ENCODE measurements at places on chromosomes 11 and 22.

DNA sequence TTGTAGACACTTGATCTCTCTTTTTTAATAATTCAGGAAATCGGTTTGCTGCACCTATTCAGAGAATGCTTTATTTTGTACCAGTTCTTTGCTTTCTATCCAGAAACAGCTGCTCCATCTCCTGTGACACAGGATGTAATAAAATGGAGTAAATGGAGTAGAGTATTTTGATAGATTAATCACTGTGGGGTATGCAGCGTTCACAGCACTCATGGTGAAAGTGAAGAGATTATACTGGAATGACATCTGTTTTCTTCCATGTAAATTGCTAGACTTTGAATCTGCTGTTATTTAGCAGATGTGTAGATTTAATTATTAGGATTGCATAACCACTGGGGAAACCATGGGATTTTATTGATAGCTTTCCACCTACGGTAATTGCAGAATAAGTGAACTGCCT lies 227.3 kb upstream of the ARHGAP42 start:
- no peak for DNase-seq

DNA sequence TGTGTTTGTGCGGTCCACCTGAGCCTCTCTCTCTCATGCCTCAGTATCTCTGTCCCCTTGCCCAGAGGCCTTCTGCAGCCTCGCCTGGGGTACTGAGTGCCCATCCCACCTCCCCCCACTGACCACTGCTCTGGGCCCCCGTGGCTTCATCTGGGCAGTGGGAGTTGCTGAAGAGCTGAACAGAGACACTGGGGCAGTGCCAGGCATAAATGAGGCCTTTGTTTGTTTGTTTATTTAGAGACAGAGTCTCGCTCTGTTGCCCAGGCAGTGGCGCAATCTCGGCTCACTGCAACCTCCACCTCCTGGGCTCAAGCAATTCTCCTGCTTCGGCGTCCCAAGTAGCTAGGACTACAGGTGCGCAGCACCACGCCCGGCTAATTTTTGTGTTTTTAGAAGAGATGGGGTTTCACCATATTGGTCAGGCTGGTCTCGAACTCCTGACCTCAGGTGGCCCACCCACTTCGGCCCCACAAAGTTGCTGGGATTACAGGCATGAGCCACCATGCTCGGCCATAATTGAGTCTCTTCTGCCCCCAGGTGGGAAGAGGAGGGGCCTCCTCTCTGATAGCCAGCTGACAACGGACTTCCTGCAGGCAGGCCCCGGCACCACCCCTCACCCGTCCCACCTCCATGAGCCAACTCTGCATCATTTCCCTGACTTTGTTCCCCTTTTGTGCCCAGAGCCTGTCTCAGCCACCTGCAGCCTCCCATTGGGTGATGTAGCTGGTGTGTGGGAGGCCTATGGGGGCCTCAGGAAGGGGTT lies 9.3 kb downstream of the CRYBB3 start:
- DNase-seq = no peak

DNA sequence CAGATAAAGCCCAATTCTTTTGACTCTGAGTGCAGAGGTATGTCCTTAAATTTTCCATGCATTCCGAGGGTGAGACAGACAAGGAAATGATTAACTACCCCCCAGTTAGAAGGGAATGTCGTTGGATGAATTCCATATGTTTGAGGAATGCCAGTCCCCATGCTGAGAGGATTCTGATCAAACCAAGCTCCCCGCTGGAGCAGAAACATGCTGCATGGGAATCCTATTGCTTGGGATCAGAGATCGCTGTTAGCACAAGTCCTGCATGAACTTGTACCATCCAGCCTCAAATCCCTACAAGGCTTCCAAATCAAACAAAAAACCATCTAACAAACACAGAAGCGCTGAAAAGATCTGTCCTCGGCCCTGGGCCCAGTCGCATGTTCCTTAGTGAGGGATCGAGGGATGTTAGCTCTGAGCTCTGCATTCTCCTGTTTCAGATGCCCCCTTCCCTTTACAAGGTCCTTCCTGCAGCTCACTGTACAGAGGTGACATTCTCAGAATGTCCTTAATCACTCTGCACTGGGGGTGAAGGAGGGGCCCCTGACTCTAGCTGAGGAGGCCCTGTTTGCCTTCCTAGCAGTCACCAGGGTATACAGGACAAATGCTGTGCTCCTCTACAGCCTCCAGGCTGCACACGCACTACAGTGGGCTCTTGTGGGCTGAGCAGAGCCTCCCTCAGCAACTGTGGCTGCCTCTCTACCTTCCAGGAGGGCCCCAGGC lies 353.4 kb downstream of the TENM4 start:
- DNase-seq = no peak

- DNase-seq = no peak
Measured at GRCh38 chr11:20038412-20038811, 121.9 kb downstream of the DBX1 start.

- no peak for DNase-seq
Measured at GRCh38 chr11:16382638-16383380, 26.5 kb upstream of the SOX6 start.

DNA sequence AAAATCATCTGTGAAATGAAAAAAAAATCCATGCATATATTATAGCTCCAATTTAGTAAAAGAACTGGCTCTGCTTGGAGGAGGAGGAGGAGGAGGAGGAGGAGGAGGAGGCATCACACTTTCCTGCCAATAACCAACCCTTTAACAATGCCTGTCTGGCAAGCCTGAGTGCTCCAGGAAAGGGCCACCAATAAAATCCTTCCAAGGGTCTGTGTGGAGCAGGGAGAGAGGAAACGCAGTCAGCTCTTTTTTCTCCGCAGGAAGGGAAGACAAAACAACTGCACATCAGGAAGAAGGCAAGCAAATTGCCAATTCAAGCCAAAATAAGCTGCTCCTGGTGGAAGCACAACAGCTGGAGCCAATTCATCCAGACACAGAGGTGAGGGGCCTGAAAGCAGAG lies 139.0 kb downstream of the KCNC1 start:
- DNase-seq = no peak

DNA sequence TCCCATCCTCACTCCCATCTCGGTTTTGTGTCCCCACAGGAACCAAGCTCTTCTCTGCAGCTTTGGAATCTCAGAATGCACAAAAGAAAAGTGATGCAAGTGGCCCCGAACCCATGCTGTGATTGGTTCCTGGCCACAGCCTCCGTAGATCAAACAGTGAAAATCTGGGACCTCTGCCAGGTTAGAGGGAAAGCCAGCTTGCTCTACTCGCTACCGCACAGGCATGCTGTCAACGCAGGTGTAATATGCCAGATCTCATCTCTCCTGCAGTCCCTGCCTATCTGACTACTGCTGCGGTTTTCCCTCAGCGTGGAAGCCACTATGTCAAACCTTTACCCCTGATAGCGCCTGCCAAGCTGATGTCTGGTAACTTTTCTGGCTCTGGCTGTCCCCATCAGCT lies 200.5 kb upstream of the LRRC4C start:
- DNase-seq = no peak

- no peak for DNase-seq
Measured at GRCh38 chr11:104934594-104934993, 33.8 kb downstream of the CASP4 start.

DNA sequence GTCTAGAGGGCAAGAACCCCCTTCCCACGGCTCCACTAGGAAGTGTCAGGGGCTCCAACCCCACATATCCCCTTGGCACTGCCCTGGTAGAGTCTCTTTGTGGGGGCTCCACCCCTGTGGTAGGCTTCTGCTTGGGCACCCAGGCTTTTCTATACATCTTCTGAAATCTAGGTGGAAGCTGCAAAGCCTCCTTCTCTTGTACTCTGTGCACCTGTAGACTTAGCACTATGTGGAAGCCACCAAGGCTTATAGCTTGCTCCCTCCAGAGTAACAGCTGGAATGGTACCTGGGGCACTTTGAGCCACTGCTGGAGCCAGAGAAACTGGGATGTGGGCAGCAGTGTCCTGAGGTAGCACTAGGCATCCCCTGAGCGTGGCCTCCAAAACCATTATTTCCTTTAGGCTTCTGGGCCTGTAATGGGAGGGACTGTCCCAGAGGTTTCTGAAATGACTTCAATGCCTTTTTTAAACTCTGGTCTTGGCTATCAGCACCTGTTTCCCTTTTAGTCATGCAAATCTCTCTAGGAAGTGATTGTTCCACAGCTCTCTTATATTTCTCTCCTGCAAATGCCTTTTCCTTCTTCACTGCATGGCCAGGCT lies 68.4 kb downstream of the TRAF6 start:
- no peak for DNase-seq

DNA sequence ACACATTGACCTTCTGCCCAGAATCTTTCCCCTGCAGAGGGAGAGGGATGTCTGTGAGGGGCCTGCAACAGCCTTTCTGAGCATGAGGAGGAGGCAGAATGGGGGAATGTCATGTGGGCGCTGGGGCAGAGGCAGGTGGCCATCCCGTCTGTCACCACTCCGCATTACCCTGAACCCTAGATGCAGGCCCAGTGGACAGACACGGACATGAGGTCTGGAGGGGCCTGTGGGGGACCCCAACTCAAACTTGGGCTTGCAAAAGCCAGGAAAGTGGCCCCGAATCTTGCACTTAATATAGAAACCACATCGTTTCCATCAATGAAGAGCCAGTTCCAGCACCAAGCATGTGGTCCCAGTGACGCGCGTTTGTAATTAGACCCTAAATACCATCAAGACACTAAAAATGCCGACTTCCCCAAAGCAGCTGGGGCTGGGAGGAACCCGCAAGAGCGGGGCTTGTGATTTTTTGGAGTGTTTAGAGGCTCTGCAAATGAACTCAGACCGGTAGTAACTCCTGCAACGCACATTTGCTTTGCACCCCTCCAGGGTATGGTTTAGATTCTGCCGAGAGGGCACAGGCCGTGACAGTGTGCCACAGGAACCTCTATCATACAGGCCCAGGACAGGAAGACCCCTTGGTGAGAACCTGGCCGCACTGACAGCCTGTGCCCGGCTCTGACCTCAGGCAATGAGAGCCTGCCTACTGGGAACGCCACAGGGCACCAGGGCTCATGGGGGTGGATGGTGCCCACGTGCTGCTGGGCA lies 109.3 kb downstream of the CTTN start:
- DNase-seq = no peak

- DNase-seq = no peak
Measured at GRCh38 chr11:40188848-40189247, 1270.6 kb downstream of the LRRC4C start.

GRCh38 chr11:119323532-119324033 lies 6.7 kb upstream of the MCAM start:
- peak; percentile 85 for DNase-seq

DNA sequence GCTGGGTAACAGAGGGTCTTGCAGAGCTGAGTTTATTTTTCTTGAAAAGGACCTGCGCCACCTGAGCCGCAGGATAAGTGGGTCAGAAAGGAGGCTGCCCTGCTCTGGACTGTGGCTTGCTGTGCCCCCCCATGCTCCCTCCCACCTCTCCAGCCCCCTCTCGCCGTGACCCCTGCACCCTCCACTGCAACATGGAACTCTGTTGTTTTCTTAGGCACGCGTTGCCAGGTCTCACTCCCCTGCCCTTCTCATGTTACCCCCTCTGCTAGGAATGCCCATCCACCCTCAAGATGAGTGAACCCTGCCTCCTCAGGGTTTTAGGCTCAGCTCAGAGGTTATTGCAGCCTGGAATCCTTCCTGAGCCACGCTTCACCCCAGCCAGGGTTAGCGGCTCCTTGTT lies 10.8 kb downstream of the ETS1 start:
- no peak for DNase-seq

- DNase-seq = no peak
Measured at GRCh38 chr11:94740083-94741021, 27.8 kb upstream of the AMOTL1 start.

DNA sequence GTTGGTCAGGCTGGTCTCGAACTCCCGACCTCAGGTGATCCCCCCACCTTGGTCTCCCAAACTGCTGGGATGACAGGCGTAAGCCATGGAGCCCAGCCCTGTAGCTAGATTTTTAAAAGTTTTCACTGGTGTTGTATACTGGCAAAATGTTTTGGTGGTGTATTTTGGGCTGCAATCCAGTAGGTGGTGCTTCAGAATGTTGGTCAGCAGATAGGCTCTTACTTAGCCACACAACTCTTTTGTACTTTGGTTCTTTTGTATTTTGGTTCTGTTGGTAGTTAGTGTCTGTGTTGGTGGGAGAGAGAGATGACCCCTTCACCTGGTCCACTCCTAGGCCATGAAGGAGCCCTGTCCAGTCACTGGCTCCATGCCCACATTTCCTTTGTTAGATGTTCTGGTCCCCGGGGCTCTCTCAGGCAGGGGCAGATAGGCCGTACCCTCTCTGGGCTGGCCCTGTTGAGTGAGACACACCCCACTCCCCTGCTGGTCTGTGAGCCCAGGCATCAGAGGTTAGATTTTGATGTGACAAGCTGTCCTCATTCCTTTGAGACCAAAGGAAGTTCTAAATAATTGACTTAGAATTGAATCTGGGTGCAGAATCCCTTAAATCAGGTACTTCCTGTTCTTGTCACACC lies 123.8 kb downstream of the DDX10 start:
- peak; percentile 63 for DNase-seq

DNA sequence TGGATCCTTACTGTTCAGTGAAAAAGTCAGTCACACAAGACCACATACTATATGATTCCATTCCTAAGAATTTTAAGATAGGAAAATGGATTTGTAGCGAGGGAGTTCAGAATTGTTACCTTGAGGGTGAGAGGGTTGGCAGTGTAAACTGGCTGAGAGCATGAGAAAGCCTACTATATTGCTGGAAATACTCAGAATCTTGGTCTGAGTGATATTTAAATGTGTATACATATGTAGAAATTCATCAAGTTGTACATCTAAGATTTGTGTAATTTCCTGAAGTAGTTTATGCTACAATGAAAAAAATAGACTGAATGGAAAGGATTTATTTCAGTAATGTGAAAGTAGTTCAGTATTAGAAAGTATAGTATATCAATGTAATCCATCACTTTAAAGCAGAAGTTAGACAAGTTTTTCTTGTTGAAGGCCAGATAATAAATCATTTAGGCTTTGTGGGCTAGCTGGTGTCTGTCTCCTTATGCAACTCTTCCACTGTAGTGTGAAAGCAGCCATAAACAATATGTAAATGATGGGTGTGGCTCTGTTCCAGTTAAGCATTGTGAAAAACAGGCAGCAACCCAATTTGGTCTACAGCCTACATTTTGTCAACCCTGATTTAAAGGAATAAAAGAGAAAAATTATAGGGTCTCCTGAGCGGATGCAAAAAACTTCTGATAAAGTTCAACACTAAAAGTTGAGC lies 127.2 kb upstream of the THY1 start:
- peak; percentile 78 for DNase-seq
